ENCODE measurements at places on chromosomes 5 and 9. TPM values are rescaled to one million over a fixed set of nuclear protein-coding genes. Genes with fewer than 3 reads are reported as not detected.

DNA sequence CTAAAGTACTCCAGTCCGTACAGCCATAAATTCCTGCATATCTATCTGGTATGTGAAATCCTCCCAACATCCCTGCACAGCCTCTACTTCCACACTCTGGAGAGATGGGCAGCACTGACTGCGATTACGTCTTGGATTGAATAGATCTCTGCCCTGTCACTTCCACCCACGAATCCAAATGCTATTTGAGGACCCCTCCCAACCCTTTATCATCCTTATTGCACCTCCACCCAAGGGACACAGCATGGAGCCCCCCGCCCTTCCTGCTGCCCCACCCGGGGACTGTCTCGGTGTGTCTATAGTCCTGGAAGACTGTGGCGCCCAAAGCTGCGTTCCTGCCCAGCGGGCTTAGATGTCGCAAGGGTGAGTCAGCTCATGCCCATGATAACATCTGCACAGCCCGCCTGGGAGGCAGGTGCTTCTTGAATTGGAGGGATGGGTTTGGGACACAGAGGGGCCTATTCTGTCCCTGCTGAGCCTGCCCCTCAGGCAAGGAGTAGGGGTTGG lies 105.7 kb upstream of the HAND1 start:
- DNase-seq = no peak
- peaks cover 7% of the 10 kb centered on the region for H3K4me1 ChIP-seq
- H3K4me3 ChIP-seq = no peak overlapping the region

GRCh38 chr5:109468737-109469420 lies 59.1 kb upstream of the PJA2 start:
- H3K27ac ChIP-seq = no peak overlapping the region
- no peaks in the 10 kb centered on the region for H3K4me1 ChIP-seq
- no peaks in the 10 kb centered on the region for H3K27me3 ChIP-seq
- DNase-seq = peak; percentile 47
- no peaks in the 10 kb centered on the region for H3K36me3 ChIP-seq

DNA sequence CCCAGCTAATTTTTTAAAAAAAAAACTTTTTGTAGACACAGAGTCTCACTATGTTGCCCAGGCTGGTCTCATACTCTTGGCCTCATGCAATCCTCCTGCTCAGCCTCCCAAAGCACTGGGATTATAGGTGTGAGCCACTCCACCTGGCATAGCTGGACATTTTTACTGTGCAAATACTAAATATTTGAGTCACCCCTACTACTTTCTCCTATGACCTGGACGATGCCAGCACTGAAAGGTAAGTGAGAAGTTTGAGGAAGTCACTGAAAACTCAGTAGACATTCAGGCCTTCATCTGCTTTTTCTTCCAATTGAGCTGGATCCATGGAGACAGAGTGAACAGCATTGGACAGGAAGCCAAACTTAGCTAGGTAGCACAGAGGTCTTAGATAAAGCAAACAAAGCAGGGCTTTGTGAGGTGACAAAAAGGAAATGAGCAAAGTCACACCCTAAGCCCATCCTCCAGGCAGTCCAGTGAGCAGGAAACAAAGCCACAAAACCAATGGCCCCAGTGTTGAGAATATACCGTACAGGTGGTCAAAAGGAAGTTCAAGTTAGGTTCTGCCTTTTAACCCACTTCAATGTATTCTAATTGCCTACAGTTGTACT lies 192.6 kb upstream of the RASA1 start:
- no peak overlapping the region for H3K27ac ChIP-seq
- no peaks in the 10 kb centered on the region for H3K4me1 ChIP-seq
- DNase-seq = no peak
- H3K4me3 ChIP-seq = no peak overlapping the region
- H3K36me3 ChIP-seq = no peaks in the 10 kb centered on the region
- H3K27me3 ChIP-seq = no peaks in the 10 kb centered on the region

DNA sequence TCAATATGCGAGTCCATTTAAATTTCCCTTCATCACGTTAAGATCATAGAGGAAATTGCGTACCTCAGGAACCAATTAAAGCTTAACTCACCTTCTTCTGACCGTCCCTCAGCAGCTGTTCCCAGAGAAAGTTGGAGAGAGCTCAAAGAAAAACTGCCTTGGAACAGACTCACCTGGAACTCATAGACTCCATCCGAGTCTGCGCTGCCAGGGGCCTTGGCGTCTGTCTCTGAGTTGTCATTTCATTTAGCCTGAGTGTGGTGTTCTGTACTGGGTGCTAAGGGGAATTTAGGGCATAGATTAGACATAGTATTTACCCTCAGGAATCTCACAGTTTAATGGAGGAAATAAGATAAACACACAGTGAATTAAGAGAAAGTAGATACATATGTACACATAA lies 892.7 kb downstream of the TLE1 start:
- H3K27me3 ChIP-seq = no peaks in the 10 kb centered on the region
- DNase-seq = no peak
- no peaks in the 10 kb centered on the region for H3K36me3 ChIP-seq
- H3K4me3 ChIP-seq = no peak overlapping the region
- peaks cover 3% of the 10 kb centered on the region for H3K4me1 ChIP-seq

DNA sequence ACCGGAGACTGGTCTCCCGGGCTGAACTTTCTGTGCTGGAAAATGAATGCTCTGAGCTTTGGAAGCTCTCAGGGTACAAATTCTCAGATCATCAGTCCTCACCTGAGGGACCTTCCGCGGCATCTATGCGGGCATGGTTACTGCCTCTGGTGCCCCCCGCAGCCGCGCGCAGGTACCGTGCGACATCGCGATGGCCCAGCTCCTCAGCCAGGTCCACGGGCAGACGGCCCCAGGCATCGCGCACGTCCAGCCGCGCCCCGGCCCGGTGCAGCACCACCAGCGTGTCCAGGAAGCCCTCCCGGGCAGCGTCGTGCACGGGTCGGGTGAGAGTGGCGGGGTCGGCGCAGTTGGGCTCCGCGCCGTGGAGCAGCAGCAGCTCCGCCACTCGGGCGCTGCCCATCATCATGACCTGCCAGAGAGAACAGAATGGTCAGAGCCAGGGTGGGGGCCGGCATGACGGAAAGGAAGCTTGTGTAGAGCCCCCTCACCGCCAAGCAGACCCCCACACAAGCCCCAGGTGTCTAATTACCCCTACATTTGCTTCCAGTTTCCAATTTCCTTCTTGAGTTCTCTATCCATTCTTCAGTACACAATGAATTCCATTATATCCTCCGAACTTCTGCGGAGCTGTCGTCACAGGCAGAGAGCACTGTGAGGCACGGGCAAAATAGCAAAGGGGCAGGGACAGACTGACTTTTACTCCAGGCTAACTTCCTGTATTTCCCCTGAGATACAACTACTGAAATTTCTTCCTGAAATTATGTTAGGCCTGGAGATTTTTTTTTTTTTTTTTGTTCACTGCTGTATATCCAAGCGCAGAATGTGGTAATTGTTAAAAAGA lies 23.2 kb downstream of the CDKN2A start:
- H3K4me1 ChIP-seq = peaks cover 12% of the 10 kb centered on the region
- DNase-seq = no peak
- H3K27me3 ChIP-seq = peaks cover 99% of the 10 kb centered on the region
- no peak overlapping the region for H3K4me3 ChIP-seq
- H3K27ac ChIP-seq = no peak overlapping the region
- no peaks in the 10 kb centered on the region for H3K36me3 ChIP-seq

HMGCR gene
- total RNA-seq = 172 TPM

Data from progenitor cell of endocrine pancreas (in vitro differentiated cells).